ENCODE measurements at places on chromosomes 7 and 10.

GRCh38 chr7:121269798-121270197 lies 59.0 kb upstream of the WNT16 start:
- DNase-seq: no peak

GRCh38 chr10:48929413-48929990 lies 10.1 kb downstream of the LRRC18 start:
- no peak for DNase-seq

DNA sequence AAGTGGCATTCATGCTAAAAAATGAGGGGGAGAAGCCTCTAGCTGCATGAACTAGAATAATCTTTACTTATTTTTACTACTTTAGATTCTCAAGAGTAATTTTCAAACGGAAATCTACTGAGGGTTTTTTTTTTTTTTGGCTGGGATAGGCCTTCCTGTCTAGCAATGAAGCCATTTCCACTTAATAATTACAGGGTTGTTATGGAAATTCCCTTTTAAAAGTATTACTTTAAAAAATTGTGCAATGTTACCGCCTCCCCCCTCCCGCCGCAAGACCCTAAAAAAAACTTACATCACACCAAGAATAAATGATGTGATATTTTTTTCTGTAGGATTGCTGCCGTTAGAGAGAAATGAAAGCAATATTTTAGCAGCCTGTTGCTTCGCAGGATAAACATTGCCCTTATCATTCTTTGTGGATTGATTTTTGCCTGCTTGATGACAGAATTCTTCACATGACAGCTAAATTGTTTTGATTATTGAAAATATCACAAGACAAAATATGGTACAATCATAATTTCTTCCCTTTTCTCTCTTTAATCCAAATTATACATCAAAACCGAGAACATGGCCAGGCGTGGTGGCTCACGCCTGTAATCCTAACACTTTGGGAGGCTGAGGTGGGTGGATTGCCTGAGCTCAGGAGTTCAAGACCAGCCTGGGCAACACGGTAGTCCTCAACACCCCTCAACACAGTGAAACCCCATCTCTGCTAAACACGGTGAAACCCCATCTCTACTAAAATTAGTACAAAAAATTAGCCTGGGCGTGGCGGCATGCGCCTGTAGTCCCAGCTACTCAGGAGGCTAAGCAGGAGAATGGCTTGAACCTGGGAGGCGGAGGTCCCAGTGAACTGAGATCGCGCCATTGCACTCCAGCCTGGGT lies 32.8 kb downstream of the ARL4A start:
- DNase-seq: no peak

DNA sequence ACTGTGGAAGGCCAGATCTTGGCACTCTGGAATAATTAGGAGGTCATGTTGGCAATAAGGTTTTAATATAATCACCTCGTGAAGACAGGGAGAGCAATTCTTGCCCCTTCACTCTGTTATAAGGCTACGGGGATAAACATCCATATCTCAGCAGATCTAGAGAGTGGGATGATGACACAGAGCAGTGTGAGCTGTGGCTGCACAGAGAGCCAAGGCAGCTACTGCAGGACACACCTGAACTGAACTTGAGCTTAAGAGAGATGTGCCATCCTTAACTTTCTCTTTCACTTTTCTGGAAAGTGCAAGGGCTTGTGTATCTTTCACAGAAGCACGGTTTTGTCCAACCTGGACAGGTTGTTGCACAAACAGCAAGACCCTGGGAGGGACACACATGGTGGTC lies 174.7 kb downstream of the GATA3 start:
- DNase-seq: no peak

DNA sequence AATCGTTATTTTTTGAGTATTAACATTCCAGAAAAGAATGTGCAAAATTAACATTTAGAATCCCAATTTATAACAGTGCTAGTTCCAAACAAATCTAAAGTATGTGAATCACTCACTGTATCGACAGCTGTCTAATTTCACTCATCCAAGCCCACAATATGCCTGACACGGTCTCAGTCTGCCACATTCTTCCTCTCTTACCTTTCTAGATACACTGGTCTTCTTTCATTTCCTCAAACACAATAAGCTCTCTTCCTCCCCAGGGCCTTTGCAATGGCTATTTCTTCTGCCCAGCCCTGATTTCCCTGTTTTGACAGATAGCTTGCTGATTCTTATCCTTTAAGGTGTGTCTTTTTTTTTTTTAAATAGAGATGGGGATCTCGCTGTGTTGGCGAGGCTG lies 48.8 kb downstream of the UBE2H start:
- no peak for DNase-seq

- no peak for DNase-seq
Measured at GRCh38 chr7:40978047-40978446, 724.8 kb downstream of the INHBA start.

- DNase-seq: no peak
Measured at GRCh38 chr7:50342616-50343114, 38.1 kb downstream of the IKZF1 start.

DNA sequence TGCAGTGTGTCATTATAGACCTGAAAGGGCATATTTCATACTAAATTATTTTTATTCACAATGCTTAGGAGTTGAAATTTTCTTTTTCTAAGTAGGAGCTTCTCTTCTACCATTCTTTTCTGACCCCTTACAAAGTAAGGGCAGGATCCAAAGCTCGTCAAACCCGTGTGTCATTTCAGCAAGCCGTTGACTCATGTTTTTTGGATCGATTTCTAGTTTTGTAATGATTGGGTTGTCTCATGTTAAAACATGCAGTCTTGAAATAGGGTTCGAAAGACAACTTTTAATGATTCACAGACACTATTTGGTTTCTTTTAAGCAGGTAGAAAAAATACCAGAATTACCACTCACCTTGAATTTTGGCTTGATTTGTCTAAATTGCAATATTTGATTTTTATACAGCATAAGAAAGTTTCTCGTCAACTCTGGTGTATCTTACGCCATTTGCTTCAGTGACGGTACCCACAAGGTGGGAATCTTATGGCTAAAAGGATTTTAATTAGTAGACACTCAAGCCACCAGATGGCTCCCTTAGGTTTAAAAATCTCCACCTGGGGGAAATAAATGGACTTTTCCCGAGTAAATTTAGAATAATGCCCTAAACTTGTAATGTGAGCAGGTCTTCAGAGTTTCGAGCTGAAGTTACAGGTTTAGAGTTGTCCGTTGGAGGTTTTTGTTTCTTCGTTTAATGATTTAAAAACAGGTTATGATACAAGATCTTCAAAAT lies 283.4 kb downstream of the CCDC3 start:
- no peak for DNase-seq

GRCh38 chr7:39650676-39651075 lies 27.3 kb downstream of the RALA start:
- DNase-seq: no peak

GRCh38 chr10:79159141-79159651 lies 90.4 kb downstream of the ZMIZ1 start:
- no peak for DNase-seq

DNA sequence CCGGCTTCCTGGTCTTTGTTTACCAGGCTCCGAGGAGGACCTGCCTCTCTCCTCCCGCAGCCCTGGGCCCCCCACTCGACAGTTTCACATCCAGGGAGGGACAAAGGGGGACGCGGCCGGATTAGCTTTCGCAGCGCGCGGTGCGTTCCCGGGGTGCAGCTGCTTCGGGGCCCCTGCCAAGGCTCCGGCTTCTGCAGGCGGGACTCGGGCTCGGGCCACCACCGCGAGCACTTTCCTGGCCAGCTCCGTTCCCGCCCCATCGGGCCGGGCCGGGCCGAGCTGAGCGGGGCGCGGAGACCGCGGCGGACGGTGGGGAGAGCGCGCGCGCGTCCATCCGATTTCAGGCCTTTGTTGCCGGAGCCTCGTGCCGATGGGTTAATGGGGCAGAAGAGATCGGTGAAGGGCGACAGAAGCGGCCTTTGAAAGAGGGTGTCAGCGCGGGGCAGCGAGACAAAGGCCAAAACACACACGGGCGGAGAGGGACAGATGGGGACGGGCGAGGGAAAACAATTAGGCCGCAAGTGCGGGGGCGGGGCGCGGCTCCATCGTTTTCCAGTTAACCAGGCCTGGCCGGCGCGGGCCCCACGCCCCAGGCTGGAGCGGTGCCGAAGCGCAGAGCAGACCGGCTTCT lies 8.5 kb upstream of the UNCX start:
- DNase-seq: peak; percentile 57

DNA sequence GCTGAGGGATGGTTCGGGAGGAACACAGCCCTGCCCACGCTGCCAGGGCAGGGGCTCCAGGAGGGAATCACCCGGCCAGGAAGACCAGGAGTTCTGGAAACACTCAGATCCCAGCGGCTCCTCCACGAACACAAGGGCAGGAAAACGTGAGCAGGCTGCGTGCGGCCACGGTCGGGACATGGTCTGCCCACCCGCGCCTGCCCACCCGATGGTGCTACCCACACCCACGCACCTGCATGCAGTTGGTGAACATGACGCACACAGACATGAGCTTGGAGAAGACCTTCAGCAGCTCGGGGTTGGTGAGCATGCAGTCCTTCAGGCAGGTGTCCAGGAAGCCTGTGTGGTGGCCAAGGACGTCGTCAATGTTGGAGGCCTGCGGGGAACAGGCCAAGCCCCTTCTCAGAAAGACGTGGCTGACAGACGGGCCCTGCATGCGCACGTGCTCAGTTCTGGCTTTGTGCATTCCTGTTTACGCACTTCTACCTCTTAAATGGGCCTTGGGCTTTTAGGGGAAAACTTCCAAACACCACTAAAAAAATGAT lies 6.2 kb upstream of the ADAM8 start:
- no peak for DNase-seq

GRCh38 chr10:35921866-35922350 lies 279.8 kb upstream of the FZD8 start:
- DNase-seq: no peak

GRCh38 chr10:35421553-35422178 lies 85.4 kb downstream of the CCNY start:
- DNase-seq: no peak

DNA sequence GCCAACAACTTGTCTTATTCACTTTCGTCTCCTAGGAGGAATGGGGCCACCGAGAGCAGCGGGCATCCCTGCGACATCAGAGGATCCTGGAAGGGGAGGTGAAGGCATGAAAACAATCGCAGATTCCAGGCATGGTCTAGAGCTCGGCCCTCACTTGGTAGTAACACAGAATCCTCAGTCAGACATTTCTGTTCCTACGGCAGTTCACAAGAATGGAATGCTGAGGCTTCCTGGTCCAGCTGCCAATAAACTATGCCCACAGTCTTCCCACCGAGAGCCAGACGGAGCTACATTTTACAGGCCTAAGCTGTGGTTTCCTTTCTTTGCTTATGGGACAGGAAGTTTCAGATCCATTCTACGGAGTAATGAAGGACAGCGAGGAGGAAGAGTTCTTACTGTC lies 75.8 kb downstream of the OR13A1 start:
- no peak for DNase-seq

- DNase-seq: no peak
Measured at GRCh38 chr7:50743893-50744292, 38.8 kb downstream of the GRB10 start.

GRCh38 chr10:50387007-50387731 lies 135.9 kb upstream of the ASAH2 start:
- no peak for DNase-seq

GRCh38 chr7:41156268-41156667 lies 546.6 kb downstream of the INHBA start:
- DNase-seq: no peak

GRCh38 chr10:114940735-114941134 lies 2.7 kb downstream of the TRUB1 start:
- DNase-seq: no peak

- no peak for DNase-seq
Measured at GRCh38 chr10:48765527-48765926, 80.9 kb downstream of the WDFY4 start.

DNA sequence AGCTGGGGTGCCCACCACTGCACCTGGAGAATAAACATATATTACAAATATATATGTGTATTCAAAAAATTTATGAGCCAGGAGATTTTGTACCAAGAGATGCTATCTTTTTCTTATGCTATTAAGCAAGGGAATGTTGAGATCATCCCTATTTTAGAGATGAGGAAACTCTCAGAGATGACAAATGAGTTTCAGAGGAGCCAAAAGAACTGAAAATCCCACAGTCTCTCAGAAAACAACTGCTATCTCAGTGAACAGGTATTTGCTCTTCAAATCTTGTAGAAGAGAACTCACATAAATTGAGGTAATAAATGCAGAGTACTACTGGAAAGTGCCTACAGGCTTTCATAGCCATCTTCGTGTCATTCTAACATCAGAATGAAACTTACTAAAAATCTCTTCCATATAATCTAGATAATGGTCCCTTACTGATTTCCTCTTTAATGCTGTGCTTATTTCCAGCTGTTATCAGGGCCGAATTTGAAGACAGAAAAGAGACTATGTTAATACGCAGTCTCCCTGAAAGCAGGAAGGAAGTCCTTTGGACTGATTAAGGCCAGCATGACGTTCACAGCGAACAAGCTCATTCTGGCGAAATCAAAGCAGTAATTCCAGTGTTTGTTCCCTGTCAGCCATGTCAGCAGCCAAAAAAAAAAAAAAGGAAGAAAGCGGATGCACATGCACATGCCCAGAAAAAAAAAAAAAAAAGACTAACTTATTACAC lies 29.4 kb upstream of the ANAPC16 start:
- no peak for DNase-seq

- no peak for DNase-seq
Measured at GRCh38 chr10:33965795-33966581, 631.5 kb upstream of the NRP1 start.

GRCh38 chr7:114086914-114087652 lies 168.3 kb upstream of the PPP1R3A start:
- DNase-seq: peak; percentile 6

DNA sequence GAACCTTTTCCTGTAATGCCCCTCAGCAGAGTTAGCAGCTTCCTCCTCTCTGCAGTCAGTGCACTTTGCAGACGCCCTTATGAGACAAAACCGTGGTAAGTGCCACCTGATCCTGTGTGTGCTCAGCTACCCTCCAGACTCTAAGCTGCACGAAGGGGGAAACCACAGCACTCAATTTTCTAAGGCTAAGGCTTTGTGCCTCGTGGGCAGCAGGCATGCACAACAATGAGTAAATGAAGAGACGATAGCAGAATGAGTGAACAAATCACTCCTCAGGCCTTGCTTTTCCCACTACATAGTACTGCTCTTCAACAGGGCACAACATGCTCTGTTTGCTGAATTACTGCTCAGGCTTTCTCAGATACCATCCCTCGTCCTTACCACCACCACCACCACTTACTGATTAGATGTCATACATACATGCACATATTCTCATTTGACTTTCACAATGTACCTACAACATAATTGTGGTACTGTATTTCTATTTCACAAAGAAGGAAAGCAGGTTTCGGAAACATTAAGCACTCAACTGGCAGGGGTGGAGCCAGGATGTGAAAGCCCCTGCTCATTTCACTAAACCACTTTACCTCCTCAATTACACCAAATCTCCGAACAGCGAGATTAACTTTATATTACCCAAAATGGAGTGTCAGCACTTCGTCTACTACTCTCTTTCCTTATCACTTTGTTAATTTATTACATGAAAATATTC lies 85.4 kb downstream of the ICA1 start:
- DNase-seq: no peak

- DNase-seq: no peak
Measured at GRCh38 chr10:95741807-95742467, 14.0 kb upstream of the ENTPD1 start.

GRCh38 chr7:116955801-116956476 lies 2.6 kb downstream of the ST7 start:
- no peak for DNase-seq

- no peak for DNase-seq
Measured at GRCh38 chr10:80486785-80487420, 32.8 kb downstream of the TSPAN14 start.

Data from neural crest cell (in vitro differentiated cells).